ENCODE measurements at places on chromosomes 2 and 18.

DNA sequence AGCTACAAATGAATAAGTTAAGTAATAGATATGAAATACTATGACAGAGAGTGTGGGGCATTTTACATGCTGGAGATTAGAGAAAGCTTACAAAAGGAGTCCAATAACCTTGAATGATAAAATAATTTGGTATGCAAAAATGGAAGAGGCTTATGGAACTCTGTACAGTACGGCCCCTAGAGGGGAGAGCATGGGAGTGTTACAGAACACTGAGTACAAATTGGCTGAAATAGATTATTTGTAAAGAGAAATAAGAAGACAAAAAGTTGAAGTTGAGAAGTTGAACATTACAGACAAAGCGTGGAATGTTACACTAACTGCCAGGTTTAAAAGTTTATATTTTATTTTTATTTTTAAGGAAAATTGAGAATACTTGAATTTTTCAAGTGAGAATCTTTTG, 192.1 kb upstream of the DOK6 start:
- DNase-seq: no peak

- DNase-seq: no peak
These were observed 76.0 kb downstream of the ARHGAP15 start for GRCh38 chr2:143205106-143205764.

GRCh38 chr2:17815468-17816184, 634 bp upstream of the MSGN1 start:
- no peak for DNase-seq

GRCh38 chr18:76977684-76978232, 154.8 kb downstream of the MBP start:
- DNase-seq: no peak

- no peak for DNase-seq
These were observed 8.9 kb upstream of the PGAP1 start for GRCh38 chr2:196935432-196935831.

GRCh38 chr2:31711737-31712136, 131.0 kb upstream of the SRD5A2 start:
- no peak for DNase-seq

DNA sequence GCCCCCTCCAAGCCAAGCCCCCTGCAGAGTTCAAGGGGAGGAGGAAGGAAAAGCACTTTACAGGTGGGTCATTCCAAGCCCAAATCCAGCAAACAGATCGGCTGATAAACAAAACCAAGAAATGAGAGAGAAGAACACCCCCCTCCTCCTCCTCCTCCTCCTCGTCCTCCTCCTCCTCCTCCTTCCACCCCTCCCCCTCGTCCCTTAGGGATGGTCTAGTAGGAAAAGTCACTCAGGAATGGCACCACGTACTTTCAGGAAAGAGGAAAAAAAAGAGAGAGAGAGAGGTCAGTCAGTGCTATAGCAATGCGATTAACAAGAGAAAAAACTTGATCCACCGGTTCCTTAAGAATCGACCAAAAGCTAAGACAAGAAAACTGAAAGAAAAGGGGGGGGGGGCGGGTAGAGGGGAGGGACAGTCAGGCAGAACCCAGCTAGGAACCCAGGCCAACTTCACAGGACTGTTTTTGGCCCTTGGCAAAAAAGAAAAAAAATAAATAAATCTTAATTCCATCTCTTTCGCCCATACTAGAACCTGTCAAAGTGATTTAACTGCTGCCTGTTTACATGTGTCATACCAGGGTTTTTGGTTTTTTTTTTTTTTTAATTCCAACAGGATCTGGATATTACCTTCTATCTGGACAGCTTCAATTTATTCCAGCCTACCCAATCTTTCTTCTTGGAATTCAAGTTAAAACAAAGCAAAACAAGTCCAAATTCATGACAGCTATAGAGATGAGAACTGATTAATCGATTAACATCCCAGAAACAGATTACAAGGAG, 906 bp downstream of the IKZF2 start:
- DNase-seq: no peak

- no peak for DNase-seq
These were observed 60.7 kb downstream of the RAB27B start for GRCh38 chr18:54888933-54889332.

DNA sequence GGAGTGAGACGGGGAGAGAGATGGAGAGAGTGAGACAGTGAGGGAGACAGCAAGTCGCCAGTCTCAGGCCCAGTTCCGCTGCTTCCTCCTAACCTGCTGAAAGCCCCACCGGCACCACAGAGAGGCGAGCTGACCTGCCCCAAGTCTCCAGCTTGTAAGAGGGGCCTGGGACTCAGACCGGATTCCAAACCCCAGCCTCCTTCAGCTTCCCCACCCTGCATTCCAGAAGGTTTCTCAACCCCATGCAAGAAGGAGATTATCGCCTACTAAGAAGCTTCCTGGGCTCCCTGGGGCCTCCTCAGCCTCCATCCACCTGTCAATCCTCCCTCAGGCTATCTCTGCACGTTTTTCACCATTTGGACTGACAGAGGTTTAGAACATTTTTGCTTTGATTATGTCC, 173.1 kb upstream of the RAB6C start:
- no peak for DNase-seq
